ENCODE measurements at places on chromosomes 3 and 15.
A peak's percentile ranks its signal among the peaks of the same experiment; 100 is the strongest.

DNA sequence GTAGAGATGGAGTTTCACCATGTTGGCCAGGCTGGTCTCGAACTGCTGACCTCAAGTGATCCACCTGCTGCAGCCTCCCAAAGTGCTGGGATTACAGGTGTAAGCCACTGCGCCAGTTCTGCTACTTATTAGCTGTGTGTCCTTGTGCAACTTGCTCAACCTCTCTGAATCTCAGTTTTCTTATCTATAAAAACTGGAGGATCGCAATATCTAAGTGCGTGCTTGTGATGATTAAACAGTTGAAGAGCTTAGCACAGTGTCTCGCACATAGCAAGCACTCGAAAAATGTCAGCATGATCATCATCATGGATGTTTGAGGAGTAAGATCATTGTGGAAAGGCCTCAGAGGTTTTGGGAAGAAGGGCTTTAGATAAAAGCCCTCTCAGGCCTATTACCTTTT lies 10.8 kb downstream of the CLCN2 start:
- DNase-seq = no peak

- no peak for DNase-seq
Measured at GRCh38 chr15:66770518-66771350, 68.7 kb downstream of the SMAD6 start.

DNA sequence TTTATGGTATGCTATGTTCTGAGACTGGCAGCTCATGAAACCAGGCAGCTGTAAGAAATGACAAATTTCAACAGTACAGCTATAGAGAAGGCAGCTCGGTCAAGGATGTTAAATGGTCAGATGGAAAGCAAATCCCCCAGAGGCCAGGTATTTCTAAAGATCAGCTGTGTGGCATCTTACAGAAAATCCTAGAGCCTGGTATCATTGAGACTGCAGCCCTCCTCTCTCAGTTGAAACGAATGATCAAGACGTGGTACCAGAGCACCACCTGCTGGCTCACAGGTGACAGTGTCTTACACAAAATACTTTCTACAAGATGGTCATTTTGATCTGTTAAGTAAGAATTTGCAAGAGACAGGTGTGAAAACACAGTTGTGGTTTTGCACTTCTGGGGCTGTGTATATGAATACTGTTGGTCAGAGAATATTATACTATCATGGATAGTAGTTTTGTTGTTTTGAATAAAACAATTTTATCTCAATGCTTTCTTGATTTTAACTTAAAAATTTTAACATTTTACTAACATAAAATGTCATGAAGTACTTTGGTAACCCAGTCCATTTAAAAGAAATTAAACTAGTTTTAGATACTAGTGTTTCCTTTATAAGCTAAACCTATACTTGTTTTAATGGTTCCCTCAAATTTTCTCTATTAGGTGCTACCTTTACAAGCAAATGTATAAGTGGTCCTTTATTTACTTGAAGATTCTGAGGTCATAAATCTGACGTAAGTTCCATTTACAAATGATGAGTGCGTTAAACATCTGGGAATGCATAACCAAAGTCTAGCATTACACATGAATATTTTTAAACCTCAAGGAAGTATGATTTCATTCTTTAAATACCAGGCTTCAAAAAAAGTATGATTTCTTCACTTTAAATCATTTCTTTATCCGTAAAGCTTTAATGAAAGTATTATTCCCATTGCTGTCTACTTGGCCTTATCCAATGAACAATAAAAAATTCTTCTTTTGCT lies 121.8 kb downstream of the PDZRN3 start:
- DNase-seq = peak; percentile 65

DNA sequence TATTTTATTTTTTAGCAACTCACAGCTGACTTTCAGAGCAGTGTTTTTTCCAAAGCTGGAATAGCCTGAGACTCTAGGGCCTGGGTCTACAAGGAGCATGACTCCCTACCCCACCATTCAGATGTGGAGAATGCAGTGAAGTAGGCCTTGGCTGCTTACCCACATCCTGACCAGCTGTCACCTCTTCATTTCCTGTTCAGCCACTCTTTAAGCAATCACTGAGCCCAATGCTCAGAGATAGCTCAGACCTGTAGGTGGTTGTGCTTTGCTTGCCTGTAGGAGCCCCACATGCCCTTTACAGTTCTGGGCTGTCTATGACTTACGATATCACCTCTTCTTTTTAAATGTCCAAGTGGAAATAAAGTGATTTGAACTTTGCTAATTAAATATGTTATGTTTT lies 148.1 kb downstream of the NEK11 start:
- DNase-seq = peak; percentile 86

DNA sequence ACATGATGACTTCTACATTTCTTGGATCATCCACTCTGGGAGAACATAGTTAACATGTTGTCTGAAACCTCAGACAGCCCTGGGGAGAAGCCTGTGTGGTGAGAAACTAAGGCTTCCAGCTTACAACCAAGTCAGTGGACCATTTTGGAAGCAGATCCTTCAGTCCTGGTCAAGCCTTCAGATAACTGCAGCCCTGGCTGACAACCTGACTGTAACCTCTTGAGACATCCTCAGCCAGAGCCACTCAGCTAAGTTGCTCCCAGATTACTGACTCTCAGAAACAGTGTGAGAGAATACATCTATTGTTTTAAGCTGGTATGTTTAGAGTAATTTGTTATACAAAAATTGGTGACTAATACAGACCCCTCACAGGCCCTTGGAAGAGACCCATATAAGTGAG lies 50.9 kb upstream of the KPNA4 start:
- DNase-seq = no peak

DNA sequence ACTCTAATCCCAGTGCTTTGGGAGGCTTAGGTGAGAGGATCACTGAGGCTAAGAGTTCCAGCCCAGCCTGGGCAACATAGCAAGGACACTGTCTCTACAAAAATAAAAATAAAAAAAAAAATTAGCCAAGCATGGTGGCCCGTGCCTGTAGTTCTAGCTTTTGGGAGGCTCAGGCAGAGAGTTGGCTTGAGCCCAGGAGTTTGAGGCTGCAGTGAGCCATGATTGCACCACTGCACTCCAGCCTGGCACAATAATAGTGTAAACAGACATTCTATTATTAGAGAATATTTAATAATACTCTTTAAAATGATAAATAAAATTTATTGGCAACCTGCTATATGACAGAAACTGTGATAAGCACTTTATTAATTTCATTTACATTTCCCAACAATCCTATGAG lies 908.9 kb downstream of the TUSC7 start:
- DNase-seq = no peak

DNA sequence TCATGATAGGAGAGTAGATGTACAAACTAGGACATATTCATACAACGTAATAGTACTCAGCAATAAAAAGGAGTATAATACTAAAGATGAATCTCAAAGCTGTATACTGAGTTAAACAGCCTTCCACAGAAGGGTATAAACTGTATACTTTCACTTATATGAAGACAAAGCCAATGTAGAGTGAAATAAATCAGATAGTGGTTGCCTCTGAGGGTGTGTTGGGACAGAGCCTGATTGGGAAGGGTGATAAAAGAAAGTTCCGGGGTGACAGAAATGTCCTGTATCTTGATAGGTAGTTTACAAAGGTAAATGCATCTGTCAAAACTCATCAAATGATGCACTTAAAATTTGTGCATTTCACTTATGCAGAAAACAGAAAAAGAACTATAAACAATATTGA lies 122.5 kb downstream of the ADAM10 start:
- no peak for DNase-seq

GRCh38 chr15:68201879-68202261 lies 3.3 kb downstream of the CALML4 start:
- DNase-seq = no peak

DNA sequence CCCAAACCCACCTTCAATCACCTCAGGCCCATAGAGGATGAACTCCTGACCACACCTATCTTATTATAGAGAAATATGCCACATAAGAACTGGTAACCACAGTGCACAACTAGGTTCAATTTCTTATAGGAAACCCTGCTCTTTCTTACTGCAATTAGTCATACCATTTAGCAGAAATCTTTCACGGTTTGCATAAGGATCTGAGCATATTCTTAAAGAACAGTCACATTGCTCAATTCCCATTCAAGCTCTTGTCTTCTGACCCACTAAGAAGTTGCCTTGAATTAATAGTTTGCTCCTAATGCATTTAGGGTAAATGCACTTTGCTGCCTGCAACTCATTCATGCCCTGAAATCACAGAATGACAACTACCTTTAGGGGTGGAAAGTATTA lies 9.2 kb downstream of the ERC2 start:
- DNase-seq = no peak

GRCh38 chr3:181847276-181847675 lies 135.6 kb downstream of the SOX2 start:
- DNase-seq = no peak

DNA sequence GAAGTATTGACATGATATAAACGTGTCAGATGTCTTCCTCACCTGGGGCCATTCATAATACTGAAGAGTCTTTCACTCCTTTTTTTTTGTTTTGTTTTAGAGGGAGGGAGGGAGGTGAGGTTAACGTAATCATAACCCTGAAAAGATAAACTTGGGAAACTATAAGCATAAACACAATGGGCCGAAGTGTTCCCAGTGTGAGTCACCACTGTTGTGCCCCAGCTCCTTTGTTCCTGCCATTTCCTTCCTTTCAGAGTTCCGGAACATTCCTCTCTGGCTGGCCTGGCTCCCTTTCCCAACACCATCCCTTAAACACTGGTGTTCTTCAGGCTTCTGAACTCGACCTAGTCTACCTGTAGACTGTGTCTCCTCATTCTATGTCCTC lies 18.6 kb downstream of the PLD1 start:
- no peak for DNase-seq

DNA sequence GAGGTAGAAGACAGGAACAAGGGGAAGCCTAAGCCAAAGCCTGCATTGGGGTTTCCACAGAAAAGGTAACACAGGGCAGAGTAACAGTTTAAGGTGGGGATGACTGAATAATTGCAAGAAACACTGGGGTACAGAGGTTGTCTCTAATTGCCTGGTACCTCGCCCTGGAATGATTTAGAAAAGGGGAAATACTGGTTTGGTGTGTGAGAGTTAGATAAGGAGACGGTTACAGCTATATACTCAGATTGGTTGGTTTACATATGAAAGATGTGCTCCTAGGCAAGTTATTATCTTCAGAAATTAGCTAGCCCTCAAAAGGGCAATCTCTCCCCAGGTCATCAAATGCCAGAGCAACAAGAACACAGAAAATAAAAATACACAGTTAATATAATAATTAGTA lies 58.8 kb downstream of the SMARCC1 start:
- no peak for DNase-seq

GRCh38 chr15:67845974-67846373 lies 6.1 kb upstream of the RNU6-1 start:
- no peak for DNase-seq

GRCh38 chr15:71443538-71443937 lies 328.3 kb downstream of the THSD4 start:
- DNase-seq = peak; percentile 25

DNA sequence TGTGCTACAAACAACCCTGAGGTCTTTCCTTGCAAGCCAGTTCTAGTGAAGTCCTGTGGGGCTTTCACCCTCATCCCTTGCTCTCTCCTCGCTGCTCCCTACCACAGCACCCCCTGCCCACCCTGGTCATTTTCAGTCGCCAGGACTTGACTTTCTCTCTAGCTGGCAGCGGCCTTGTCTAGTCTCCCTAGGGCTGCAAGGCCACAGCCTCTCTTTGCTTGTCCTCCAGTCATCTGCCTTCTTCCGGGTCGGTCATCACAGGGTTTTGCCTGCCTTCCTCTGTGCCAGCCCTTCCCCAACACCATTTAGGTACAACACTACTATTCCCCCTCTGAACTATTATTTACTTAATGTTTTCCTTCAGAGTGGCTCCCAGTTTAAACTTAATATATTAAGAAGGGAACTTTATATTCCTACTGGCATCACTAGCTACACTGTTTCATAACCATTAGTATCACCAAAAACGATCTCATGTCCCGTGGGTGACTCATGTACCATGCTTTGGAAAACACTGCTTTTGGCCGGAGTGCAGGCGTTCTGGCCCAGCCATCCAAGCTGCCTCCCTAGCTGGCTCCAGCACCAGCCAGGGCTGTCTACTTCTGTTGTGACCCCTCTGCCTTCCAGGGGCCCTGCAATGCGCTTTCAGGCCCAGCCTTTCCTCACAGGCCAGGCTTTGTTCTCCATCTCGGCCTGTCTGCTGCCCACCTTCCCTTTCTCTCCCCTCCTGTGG lies 21.4 kb downstream of the FAH start:
- no peak for DNase-seq

DNA sequence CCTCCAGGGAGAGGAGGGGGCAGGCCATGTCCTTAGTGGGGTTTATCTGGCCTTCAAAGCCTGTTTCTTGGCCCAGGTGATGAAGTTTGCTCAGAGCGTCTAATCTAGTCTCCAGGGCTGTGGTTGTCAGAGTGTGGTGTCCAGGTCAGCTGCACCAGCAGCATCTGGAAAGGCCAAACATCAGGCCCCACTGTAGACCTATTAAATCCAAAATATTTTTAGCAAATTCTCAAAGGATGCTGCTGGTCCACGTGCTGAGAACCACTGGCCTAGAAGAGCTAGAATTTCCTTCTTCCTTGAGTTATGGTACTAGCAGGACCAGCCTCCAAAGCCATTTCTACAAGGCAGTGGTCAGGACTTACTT lies 28.9 kb downstream of the SLC28A1 start:
- DNase-seq = no peak

GRCh38 chr15:90143166-90143655 lies 40.9 kb upstream of the IDH2 start:
- DNase-seq = peak; percentile 86

DNA sequence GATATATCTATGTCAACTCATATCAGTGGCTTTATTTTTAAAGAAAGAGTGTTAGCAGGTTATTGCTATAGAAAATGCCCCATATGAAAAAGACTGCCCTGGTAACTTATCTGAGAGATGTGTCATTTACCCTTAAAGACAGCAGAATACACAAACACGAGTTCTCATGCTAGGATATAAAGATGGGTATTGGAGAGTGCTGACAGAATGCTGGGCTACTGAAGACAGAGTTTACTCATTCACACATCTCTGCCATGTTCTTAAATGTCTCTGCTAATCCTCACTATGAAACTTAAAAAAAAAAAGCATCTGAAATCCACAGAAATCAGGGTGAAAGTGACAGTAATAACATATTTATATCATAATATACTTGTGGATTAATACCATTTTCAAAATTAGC lies 126.7 kb downstream of the FOXP1 start:
- no peak for DNase-seq

DNA sequence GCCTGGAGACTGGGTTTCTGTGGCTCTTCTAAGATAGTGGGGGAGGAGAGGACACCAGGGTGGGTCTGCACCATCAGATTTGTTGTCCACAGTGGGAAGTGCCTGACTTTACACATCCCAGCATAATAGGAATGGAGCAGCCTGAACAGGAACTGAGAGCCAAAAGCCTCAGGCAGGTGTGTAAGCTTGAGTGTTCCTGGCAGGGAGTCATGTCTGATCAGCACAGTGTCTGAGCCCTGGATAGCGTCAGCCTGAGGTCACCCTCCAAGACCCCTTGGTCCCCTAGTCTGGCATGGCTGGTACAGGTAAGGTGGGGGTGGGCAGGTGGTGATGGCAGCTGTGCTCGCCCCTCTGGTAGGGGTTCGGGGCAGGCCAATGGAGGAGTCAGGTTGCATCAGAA lies 20.2 kb downstream of the INSYN1 start:
- no peak for DNase-seq

All from Jurkat, Clone E6-1 (cell line).